ENCODE measurements at places on chromosomes 3 and 15.

DNA sequence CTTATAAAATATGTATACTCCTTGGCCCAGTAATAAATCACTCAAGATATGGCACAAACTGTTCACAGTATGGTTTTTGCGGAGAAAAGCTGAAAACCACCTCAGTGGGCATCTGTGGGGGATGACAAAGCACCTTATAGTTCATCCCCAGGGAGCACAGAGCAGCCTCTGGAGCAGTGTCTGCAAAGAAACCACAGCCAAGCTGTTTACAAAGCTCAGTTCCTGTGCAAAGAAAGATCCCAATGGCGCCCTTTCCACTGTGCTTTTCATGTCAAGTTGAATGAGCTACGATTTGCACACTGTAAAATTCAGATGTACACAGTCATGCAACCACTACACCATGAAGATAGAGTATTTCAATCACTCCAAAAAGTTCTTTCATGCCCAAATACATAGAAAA is 2.5 kb upstream of the EFCC1 start:
- H3K4me1 ChIP-seq = peaks cover 23% of the 10 kb centered on the region
- H3K27me3 ChIP-seq = peaks cover 41% of the 10 kb centered on the region
- no peak overlapping the region for H3K4me3 ChIP-seq
- peaks cover 3% of the 10 kb centered on the region for H3K36me3 ChIP-seq

GRCh38 chr15:64875641-64876223 is 34.0 kb downstream of the PLEKHO2 start:
- H3K27ac ChIP-seq = peak overlapping the region; percentile 89
- H3K4me1 ChIP-seq = peaks cover 19% of the 10 kb centered on the region
- H3K27me3 ChIP-seq = no peaks in the 10 kb centered on the region
- no peak for DNase-seq
- H3K36me3 ChIP-seq = peaks cover 23% of the 10 kb centered on the region

GRCh38 chr3:18279226-18279737 is 145.9 kb downstream of the SATB1 start:
- H3K4me1 ChIP-seq = no peaks in the 10 kb centered on the region
- no peaks in the 10 kb centered on the region for H3K36me3 ChIP-seq
- peaks cover 37% of the 10 kb centered on the region for H3K27me3 ChIP-seq
- no peak overlapping the region for H3K4me3 ChIP-seq
- no peak overlapping the region for H3K27ac ChIP-seq

- no peak overlapping the region for H3K4me3 ChIP-seq
- H3K36me3 ChIP-seq = no peaks in the 10 kb centered on the region
- DNase-seq = no peak
Observed at GRCh38 chr3:40267937-40268724, 41.4 kb upstream of the EIF1B start.

DNA sequence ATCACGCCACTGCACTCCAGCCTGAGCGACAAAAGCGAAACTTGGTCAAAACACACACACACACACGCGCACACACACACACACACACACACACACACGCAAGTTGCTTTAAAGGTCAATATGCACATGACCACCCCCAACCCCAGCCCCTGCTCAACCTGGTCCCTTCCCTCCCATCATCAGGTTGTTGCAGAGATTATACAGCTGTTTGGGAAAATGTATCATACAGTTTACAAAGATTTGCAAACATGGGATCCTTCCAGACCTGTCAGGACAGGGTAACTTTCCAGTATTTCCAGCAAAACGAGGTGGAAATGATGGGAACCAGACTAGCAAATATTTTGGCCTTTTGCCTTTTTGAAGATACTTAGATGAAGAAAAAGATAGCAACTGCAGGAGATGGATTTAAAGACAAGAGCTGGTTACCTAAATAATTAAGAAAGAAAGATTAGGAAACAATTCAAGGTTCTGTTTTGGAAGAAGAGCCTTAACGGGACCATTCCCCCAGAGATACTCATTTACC is 80.2 kb downstream of the TNIK start:
- no peaks in the 10 kb centered on the region for H3K27me3 ChIP-seq
- H3K27ac ChIP-seq = no peak overlapping the region
- DNase-seq = no peak
- peaks cover 53% of the 10 kb centered on the region for H3K4me1 ChIP-seq

DNA sequence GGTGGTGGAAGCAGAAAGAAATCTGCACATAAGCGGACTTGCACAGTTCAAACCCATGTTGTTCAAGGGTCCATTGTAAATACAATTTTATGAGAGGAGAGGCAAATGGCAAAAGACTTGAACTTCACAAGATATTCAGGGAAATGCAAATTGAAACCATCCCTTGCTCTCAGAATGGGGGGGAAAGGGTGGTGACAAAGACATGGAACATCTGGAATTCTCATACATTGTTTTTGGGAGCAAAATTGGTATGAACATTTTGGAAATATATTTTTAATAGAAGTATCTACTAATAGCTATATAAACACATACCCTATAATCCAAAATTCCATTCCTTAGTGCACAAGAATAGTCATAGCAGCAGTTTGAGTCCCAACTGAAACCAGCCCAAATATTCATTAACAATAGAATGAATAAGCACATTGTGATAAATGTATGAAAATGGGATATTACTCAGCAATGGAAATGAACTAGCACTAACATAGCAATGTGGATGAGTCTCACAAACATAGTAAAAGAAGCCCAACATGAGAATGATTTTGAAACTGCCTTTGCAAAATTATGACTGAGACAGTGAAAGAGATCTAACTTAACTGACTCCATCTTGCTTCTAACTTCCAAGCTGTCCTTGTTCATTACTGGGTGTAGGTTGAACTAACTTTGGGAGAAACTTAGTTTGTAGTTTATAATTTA is 77.2 kb downstream of the CD200R1L start:
- peaks cover 19% of the 10 kb centered on the region for H3K4me1 ChIP-seq
- no peak overlapping the region for H3K4me3 ChIP-seq
- H3K27me3 ChIP-seq = no peaks in the 10 kb centered on the region
- no peak for DNase-seq

GRCh38 chr3:186978712-186979111 is 48.4 kb downstream of the ST6GAL1 start:
- no peak overlapping the region for H3K27ac ChIP-seq
- H3K27me3 ChIP-seq = no peaks in the 10 kb centered on the region
- peaks cover 26% of the 10 kb centered on the region for H3K4me1 ChIP-seq
- no peak for DNase-seq
- no peak overlapping the region for H3K4me3 ChIP-seq

GRCh38 chr3:53092942-53093341 is 37.3 kb downstream of the RFT1 start:
- H3K27ac ChIP-seq = no peak overlapping the region

DNA sequence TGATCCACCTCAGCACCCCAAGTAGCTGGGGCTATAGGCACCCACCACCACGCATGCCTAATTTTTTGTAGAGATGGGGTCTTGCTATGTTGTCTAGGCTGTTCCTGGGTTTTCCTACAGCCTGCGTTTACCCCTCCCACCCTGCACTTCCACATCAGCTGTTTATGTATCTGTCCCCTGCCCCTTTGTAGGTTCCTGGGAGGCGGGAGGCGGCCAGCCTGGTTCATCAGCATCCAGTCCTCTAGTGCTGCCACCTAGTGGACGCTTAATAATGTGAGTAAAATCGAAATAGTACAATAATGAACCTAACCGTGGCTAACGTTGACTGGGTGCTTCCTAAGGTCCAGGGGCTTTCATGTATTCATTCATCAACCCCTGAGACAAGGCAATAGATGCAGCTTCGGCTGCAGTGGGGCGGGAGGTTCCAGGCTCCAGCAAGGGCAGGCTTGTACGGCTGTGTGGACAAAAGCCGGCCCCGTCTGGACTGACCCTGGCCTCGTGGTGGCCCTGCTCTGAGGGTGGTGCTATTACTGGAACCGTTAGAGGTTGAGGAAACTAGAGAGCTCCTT is 1.2 kb upstream of the LCTL start:
- H3K4me1 ChIP-seq = peaks cover 8% of the 10 kb centered on the region
- no peaks in the 10 kb centered on the region for H3K36me3 ChIP-seq
- H3K27me3 ChIP-seq = no peaks in the 10 kb centered on the region
- H3K4me3 ChIP-seq = no peak overlapping the region
- no peak overlapping the region for H3K27ac ChIP-seq
- peak; percentile 55 for DNase-seq

- H3K27me3 ChIP-seq = no peaks in the 10 kb centered on the region
- no peak for DNase-seq
- H3K4me3 ChIP-seq = no peak overlapping the region
- no peaks in the 10 kb centered on the region for H3K4me1 ChIP-seq
- H3K27ac ChIP-seq = no peak overlapping the region
Observed at GRCh38 chr3:140270329-140270728, 335.3 kb downstream of the CLSTN2 start.

DNA sequence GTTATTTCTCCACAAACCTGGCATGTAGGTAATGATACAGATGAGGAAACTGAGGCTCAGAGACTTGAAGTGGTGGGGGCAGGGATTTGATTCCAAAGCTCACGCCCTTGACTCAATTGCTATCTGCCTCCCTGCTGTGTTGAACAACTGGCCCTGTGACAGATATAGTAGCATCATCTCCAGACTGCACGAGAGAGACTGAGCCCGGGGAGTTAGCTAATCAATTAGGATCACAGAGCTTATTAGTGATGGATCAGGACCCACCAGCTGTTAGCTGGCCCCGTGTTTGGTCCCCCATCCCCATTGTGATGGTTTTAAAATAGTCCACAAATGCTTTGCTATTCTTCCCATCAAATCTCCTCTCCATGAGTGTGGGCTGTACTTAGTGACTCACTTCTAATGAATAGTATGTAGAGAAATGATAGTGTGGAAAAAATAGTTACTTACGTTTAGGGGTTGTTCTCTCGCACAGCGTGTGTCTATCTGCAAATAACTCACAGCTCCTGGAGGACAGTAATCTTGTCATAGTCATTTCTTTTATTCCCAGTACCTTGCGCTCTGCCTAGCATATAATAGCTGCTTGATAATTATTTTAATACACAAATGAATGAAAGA is 74.4 kb upstream of the KLF13 start:
- peaks cover 17% of the 10 kb centered on the region for H3K4me1 ChIP-seq
- DNase-seq = no peak
- no peak overlapping the region for H3K4me3 ChIP-seq

GRCh38 chr15:28191832-28192231 is 92.7 kb upstream of the OCA2 start:
- H3K27ac ChIP-seq = no peak overlapping the region
- peaks cover 45% of the 10 kb centered on the region for H3K36me3 ChIP-seq
- H3K27me3 ChIP-seq = no peaks in the 10 kb centered on the region

DNA sequence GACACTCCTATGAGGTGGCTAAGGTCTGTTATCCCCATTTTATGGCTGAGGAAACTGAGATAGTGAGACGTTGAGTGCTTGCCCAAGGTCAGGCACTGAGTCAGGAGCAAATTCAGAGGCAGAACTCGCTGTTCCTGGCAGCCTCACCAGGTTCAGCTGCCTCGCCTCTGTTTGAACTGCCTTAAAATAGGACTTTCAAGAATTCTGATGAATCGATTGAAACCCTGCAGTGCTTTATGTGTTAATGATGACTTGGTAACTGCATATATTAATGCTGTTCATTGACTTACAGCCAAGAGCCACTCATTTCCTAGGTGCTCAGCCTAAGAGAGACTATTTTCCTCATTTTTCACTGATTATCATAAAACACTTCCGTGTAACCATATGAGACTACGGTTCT is 79.5 kb upstream of the BHLHE40 start:
- no peaks in the 10 kb centered on the region for H3K27me3 ChIP-seq
- H3K27ac ChIP-seq = peak overlapping the region; percentile 84
- H3K4me3 ChIP-seq = no peak overlapping the region
- DNase-seq = no peak
- peaks cover 4% of the 10 kb centered on the region for H3K36me3 ChIP-seq

DNA sequence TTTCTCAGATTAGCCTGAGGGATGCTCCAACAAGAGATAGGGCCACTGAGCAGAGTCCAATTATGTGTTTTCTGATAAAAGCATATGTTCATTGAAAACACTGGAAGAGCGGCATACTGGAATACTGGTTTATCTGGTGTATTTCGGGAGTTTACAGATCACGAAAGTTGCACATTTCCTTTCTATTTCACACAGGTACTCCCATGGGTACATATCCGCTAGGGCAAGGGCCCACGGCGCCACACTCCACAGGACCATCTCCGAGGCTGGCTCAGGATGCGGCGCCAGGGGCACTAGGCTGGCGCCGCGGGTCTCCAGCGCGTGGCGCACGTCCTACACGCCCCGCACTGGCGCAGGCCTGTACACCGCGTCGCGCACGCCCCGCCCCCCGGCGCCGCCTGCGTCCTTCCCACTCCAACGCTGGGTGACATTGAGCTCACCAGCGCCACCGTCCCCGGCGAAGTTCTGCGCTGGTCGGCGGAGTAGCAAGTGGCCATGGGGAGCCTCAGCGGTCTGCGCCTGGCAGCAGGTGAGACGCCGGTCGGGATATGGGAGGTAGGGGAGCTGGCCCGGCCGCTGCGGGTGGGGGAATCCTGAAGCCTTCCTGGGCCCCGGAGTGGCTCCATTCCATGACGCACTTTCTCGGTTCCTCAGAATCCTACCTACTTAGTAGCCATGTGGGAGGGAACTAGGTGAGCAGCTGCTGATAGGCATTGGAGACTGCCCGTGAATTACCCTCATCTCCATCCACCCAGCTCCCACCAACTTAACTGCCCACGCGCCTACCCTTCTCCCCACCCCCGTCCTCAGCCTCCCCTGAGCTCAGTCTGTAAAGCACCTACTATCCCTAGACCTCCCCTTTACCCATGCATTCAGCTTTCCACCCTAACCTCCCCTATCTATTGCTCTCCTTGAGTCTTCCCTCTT is at the start of gene FAM162A:
Gene FAM162A (plus strand): TSS at position 412 of the 927 bp plus-strand sequence. CDS start 84 bp downstream, at position 496.
- no peaks in the 10 kb centered on the region for H3K27me3 ChIP-seq
- H3K36me3 ChIP-seq = peaks cover 17% of the 10 kb centered on the region
- DNase-seq = peak; percentile 90

DNA sequence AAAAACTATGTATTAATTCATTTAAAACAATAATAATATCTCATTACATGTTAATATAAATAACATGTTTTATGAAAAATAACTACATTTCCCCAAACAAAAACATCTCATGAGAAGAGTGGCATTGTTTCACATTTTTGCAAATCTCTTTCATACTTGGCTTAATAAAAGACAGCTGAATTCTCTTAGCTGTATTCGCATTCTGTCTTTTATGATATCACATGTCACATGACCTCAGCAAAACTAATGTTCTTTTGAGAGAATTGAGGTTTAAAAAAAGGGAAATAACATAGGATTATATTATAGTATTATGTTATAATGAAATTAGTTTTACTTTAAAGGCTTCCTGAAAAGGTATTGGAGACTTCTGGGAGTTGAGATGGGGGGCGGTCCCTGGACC is 48.4 kb upstream of the SPPL2A start:
- no peaks in the 10 kb centered on the region for H3K4me1 ChIP-seq
- no peaks in the 10 kb centered on the region for H3K27me3 ChIP-seq
- no peak for DNase-seq
- no peak overlapping the region for H3K4me3 ChIP-seq
- no peaks in the 10 kb centered on the region for H3K36me3 ChIP-seq

- H3K4me1 ChIP-seq = peaks cover 63% of the 10 kb centered on the region
- peak overlapping the region; percentile 12 for H3K4me3 ChIP-seq
- H3K27me3 ChIP-seq = no peaks in the 10 kb centered on the region
- no peak for DNase-seq
Observed at GRCh38 chr15:94236608-94237007, 5.2 kb downstream of the MCTP2 start.

GRCh38 chr3:114436182-114436581 is 142.4 kb downstream of the TIGIT start:
- no peaks in the 10 kb centered on the region for H3K36me3 ChIP-seq
- DNase-seq = no peak
- H3K27ac ChIP-seq = no peak overlapping the region
- peaks cover 5% of the 10 kb centered on the region for H3K4me1 ChIP-seq
- no peaks in the 10 kb centered on the region for H3K27me3 ChIP-seq

GRCh38 chr3:50551681-50552435 is 15.7 kb downstream of the C3orf18 start:
- H3K27me3 ChIP-seq = no peaks in the 10 kb centered on the region
- peaks cover 3% of the 10 kb centered on the region for H3K36me3 ChIP-seq
- no peak for DNase-seq
- H3K27ac ChIP-seq = no peak overlapping the region
- H3K4me3 ChIP-seq = no peak overlapping the region

Data from effector memory CD8-positive, alpha-beta T cell (primary cell).